ENCODE measurements at places on chromosomes 7 and 10.

DNA sequence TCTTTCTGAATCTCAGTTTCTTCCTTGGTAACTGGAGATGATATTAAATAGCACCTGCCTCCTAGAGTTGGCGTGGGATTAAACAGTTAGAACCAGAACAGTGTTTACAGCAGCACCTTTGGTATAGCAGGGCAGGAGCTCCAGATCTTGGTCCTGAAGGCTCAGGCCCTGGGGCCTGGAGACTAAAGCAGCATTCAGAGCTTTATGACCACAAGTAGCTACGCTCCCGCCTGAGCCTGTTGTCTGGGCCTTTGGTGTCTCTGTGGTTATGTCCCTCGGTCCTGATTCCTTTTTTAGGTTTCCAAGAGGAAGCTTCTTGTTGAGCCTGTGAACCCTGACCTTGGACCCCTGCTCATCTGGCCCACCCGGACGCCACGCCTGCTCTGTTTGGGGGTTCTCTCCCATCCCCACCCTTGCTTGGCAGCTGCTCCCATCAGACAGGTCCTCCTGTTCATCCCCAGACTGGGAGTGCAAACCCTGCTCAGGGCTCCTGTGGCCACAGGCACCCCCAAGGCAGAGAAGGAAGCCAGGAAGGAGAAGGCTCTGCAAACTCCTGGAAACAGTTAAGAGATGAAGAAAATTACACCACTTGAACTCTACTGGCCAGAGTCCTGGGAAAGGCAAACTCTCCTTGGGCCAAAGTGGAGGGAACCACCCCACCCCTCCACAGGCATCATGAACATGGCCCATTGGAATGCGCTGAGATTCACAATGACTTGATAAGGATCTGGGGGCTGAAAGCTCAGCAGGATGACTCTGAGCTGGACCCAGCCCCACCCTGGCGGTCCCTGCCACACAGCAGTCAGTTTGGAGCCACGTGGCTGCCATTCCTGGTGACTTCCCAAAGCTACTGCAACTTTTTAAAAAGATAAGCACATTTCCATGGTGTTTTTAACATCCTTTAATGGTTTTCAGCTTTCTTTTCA lies 50.1 kb upstream of the TMEM72 start:
- DNase-seq = no peak

GRCh38 chr10:104028146-104028545 lies 57.5 kb downstream of the COL17A1 start:
- DNase-seq = no peak

DNA sequence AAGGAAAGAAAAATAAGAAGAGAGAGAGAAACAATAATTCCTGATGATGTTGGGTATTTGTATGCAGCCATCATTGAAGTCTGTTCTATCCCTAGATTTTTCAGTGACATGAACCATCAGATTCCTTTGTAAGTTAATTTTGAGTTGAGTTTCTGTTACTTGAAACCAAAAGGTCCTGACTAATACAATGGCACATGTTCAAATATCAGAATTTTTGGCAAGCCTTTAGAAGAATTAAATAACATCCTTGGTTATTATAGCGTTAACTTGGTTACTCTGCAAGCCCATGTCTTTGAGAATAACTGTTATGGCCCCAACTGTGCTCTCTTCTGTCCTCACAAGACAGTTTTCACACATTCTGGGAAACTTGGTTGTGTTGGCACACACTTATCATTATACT lies 66.5 kb downstream of the SYPL1 start:
- DNase-seq = no peak

GRCh38 chr10:7541137-7542087 lies 125.4 kb downstream of the ITIH5 start:
- no peak for DNase-seq

DNA sequence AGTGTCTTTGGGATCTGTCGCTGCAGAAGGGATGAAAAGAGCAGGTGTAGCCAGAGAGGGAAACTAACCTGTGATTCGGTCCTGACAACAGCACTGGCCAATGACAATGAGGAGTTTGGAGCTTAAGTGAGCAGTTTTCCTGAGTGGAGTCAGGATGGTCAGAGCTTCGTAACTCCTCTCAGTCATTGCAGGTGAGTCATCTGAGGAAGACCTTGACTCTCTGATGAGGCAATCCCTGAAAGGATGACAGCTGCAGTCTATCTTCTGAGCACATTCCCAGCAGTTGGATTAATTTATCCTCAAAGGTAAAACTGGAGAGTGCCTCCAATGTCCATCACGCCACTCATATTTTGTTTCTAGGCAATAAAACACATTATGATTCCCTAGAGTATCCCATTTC lies 401.9 kb downstream of the POM121L12 start:
- no peak for DNase-seq

DNA sequence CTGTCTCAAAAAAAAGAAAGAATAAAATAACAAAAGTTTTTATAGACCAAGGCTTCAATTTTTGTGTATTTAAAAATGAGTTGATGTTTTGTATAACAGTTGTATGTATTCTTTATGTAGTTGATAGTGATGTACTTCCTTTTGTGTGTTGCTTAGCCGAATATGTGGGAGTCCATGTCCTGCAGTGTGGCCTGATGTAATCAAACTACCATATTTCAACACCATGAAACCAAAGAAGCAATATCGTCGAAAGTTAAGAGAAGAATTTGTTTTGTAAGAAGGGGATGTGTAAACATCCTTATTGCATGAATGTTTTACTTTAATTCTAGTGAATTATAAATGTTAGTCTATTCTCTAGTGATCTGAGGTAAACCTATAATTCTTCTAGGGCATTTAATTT lies 56.6 kb downstream of the MPLKIP start:
- DNase-seq = no peak

- DNase-seq = no peak
Measured at GRCh38 chr10:93542358-93542791, 24.1 kb upstream of the FFAR4 start.

DNA sequence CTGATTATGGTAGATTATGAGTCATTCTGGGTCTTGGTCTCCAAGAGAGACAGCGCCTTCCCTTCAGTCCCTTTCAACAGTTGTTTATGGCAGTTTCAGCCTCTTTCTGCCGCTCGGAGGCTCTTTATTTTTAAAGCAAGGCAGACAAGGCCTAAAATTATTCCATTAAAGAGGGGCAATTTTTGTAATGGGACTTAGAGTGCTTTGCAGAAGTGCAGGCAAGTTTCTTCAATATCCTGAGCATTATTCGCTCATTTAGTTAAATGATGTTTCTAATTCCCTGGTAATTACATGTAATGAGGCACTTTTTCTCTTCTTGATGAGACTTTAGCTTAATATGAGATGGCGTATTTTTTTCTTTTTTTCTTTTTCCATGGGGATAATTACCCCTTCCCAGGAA lies 33.6 kb downstream of the BUB3 start:
- no peak for DNase-seq

DNA sequence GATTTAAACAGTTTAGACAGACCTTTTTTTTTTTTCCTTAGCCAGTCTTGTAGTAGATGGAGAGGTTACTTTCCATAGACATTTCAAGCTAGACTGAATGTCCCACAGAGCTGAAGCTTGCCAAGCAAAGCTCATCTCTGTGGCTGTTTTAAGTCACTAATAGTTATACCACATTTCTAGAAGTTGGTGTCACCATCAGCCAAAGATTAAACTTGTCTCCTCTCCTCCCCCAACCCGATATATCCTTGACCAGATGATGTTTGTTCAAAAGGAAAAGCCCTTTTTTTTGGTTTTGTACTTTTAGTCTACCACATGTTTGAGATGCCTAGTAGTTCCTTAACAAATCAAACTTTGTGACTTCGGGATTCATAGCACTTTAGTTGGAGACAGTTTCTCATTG lies 66.1 kb downstream of the ADD3 start:
- no peak for DNase-seq

DNA sequence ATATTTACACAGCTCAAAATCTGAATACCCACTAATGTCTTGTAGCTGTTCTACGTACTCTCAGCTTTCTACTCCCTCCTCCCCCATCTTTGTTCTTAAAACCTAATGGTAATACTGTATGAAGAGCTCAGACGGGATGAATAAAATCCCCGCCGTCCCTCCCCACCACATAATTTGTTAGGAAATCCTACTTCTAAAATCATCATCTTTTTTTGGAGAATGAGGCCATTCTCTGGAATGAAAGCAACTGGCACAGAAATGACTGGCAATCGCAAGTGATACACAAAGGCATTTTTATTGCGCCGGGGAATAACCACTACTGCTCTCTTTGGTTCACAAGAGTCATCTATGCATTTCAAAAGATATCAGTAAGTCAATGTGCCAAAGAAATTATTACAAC lies 27.3 kb downstream of the SLC35B4 start:
- no peak for DNase-seq

DNA sequence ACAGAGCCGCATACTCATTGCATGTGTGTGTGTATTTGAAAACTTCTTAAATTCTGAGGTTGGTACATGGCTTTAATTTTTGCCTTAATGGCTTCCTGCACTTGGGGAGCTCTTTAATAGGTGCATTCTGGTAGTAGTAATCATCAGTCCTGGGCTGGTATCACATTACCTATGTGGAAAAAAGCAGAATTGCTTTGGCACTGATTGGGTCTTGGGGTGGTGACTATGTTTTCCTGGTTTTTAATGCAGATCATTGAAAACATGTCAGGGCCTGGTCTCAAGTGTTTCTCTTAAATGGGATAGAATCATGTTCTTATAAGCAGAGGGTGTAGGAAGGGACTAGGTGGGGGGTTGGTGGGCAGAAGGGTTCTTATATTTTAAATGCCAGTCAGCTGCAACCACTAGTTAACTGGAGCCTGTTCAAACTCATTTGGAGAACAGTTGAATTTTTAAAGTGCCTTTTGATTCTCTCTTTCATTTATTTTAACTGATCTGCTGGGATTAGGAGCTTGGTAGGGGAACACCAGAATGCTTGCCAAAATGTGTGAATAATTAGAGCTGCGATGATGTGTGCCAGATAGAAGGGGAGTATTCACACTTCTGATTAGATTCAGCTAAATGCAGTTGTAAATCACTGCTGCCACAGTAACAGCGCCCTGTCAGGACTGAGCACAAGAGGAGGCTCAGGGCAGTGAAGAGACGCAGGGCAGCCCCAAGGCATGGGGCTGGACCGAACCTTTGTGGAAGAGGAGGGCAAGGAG lies 633.5 kb upstream of the GALNT17 start:
- no peak for DNase-seq

DNA sequence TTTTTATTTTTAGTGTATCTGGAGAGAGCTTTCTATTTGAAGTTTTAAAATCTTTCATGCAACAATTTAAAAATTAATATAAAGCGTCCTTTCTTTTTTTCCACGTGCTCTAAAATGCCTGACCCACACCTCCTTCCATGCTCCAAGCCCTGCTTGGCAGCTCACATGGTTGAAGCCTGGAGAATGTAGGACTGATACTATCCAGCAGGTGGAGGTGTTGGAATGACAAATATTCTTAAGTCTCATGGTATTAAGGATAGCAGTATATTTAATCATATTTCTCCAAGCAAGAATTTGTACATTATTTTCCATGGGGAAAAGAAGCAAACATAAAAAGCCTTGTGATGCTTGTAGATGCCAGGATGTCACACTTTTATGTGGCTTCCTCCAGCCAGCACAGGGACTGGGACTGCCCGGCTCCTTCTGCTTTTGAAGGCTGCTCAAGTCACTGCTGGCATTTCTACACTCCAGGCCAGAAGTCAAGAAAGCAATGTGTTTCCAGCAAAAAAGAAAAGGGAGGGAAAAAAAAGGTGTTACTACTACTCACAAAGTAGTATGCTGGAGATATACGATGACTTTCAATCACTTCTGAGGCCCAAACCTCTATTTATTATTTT lies 49.7 kb downstream of the BZW2 start:
- no peak for DNase-seq

DNA sequence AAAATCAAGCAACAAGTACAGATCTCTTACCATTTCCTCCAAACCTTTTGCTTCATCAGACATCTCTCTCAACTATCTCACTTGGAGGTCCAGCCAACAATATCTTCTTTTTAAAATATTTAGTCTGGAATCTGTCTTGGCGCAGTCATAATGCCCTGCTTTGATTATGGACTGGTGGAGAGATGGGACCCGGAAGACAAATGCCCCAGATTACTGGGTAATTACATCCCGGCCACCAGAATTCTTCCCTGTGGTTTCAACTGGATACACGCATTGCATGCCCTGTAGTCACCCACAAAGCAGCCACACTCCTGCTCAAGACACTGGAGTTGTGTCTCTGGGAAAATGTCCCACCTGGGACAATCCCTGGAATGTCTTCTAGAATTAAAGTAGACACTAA lies 65.5 kb downstream of the BPGM start:
- DNase-seq = no peak

- no peak for DNase-seq
Measured at GRCh38 chr7:36819639-36820038, 95.3 kb upstream of the AOAH start.

DNA sequence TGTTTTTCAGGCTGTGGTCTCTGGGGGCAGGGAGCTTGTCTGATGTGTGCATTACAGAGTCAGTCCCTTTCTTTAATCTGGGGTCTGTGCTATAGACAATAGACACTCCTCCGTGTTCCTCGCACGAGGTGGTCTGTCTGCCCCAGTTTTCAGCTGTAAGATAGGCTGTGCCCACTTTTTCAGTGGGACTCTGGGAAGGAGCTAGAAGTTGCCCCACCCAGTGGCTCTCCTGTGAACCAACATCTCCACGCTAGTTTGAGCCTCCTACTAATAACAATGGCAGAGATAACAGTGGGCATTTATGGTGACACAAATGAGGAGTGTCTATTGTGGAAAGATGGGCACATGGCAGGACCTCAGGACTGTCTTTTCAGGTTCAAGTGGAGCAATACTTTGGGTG lies 44.0 kb downstream of the ADRB1 start:
- no peak for DNase-seq

- no peak for DNase-seq
Measured at GRCh38 chr7:6284461-6285360, 12.3 kb upstream of the CYTH3 start.

DNA sequence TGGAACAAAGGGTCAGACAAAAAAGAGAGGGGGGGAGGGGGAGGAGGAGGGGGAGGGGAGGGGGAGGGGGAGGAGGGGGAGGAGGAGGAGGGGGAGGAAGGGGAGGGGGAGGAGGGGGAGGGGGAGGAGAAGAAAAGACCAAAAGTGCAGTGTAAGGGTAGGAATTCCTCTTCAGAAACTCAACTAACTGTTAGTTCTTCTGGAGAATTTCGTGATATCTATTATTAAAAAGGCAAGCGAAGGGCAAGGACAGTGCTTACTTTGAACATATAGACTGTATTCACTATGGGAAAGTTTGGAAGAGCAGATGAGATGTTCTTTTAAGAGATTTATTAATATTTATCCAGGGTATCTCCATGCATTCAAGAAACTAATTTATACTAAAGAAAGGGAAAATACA lies 258.1 kb downstream of the CACNA2D1 start:
- DNase-seq = no peak

DNA sequence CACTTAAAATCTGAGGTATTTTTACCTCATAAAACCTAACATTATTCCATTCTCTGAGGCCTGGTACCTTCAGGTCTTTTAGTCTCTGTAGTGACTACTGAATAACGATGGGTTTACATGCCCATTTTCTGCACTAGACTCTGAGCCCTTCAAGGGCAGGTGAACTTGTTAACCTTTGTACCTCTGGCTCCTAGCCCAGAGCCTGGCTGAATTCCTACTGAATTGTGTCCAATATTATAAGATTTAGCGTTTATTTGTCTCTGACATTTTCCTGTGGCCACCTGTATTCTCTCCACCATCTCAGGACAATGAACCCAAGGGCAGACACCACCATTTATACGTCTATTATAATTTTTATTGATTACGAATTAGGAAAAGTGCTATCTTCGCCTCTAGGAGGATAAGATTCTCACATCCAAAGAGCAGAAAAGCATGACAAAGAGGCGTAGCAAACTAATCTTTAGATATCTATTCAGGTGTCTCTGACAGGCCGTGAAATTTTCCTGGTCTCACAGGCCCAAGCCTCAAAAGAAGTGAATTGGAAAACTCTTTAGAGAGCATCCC lies 27.9 kb upstream of the HNRNPH3 start:
- DNase-seq = no peak

All from activated T-cell treated with anti-CD3 and anti-CD28 coated beads for 24 hours (primary cell).